ENCODE measurements at places on chromosomes 2 and 18.

DNA sequence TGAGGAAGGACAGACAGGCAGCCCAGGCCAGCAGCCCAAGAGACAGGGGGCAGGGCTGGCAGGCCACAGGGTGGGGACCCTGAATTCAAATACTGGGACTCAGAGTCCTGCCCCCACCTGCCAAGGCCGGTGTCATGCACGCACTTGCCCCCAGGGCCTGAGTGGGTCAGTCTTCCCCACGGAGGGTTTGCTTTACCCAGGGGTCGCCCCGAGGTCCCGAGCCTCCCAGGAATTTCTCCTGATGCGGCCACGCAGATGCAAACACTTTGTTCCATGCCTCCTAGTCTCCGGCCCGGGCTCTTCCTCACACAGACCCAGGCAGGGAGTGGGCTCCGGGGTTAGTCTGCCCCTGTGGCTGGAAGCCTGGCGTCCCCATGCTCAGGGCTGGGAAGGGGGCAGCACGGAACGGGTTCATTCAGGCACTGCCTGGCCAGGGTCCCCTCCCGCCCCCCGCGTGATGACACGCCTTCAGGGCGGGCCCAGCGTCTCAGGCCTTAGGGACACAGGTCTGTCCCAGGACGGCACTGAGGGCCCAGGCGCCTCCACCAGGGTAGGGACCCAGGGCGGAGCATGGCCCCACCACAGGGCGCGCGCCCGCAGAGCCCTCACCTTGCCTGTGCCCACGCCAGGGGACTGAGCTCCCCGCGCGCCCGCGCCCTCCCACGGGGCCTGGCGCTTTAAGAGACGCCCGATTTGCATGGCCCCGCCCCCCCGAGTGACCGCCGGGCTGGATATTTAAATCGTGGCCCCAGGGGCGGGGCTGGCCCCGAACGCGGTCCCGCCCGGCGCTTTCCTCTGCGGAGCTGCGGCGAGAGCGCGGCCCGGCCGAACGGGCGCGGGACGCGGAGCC lies at the start of gene SNED1:
Gene SNED1, plus strand, starts transcription at position 763 of the 850 bp plus-strand sequence. CDS start 220 bp downstream, outside the sequence.
- DNase-seq, result no peak
- peaks cover 27% of the 10 kb centered on the region for H3K27me3 ChIP-seq
- no peak within 1 kb of the TSS for H3K27ac ChIP-seq
- H3K4me1 ChIP-seq, result no peaks in the 10 kb centered on the region

- no peaks in the 10 kb centered on the region for H3K36me3 ChIP-seq
- no peak overlapping the region for H3K4me3 ChIP-seq
- H3K27ac ChIP-seq, result no peak overlapping the region
- no peaks in the 10 kb centered on the region for H3K4me1 ChIP-seq
Measured at GRCh38 chr18:8559612-8560186, 49.5 kb upstream of the RAB12 start.

DNA sequence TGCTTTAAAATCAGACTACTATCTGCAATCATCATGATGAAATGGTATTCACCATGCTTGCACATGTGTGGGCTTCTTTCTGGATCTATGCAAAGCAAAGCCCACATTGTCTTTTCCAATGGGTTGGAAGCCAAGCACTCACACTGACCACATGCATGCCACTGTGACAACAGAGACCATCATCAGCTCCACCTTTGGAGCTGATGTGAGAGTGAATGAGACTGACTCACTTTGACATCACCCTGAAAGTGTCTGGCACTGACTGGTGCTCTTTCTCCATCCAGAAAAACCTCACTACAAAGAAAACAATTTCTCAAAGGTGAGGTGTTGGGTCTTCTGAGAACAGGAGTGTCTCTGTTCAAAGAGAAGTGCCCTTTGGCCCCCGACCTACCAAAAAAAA lies 4.7 kb downstream of the MYO5B start:
- H3K4me1 ChIP-seq, result peaks cover 5% of the 10 kb centered on the region
- no peak overlapping the region for H3K27ac ChIP-seq
- H3K4me3 ChIP-seq, result no peak overlapping the region
- H3K27me3 ChIP-seq, result peaks cover 38% of the 10 kb centered on the region
- no peaks in the 10 kb centered on the region for H3K36me3 ChIP-seq

DNA sequence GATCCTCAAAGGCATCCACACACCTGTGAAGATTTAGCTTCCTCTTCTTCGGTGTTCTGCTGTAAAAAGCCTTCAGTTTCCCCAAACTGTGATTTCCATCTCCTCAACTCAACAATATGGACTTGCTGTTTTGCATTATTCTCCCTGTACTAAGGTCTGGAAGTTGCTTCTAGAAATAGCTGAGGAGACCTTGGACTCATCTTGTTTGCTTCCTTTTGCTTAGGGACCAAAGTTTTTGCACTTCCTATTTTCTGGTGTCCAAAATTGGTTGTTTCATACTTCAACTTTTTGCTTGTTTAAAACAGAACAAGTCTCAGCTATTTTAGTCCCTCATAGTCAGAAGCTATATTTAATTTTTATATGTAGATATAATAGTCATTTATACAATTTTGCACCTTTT lies 201.9 kb upstream of the COPS8 start:
- no peaks in the 10 kb centered on the region for H3K4me1 ChIP-seq
- peaks cover 63% of the 10 kb centered on the region for H3K27me3 ChIP-seq
- H3K36me3 ChIP-seq, result no peaks in the 10 kb centered on the region
- H3K4me3 ChIP-seq, result no peak overlapping the region
- DNase-seq, result no peak

GRCh38 chr2:75605770-75606529 lies 40.6 kb upstream of the MRPL19 start:
- H3K4me1 ChIP-seq, result no peaks in the 10 kb centered on the region
- no peaks in the 10 kb centered on the region for H3K36me3 ChIP-seq
- H3K4me3 ChIP-seq, result no peak overlapping the region
- H3K27ac ChIP-seq, result no peak overlapping the region

GRCh38 chr18:46161703-46162396 lies 57.7 kb downstream of the HAUS1 start:
- H3K36me3 ChIP-seq, result no peaks in the 10 kb centered on the region
- no peaks in the 10 kb centered on the region for H3K27me3 ChIP-seq
- H3K4me3 ChIP-seq, result no peak overlapping the region
- H3K27ac ChIP-seq, result no peak overlapping the region

DNA sequence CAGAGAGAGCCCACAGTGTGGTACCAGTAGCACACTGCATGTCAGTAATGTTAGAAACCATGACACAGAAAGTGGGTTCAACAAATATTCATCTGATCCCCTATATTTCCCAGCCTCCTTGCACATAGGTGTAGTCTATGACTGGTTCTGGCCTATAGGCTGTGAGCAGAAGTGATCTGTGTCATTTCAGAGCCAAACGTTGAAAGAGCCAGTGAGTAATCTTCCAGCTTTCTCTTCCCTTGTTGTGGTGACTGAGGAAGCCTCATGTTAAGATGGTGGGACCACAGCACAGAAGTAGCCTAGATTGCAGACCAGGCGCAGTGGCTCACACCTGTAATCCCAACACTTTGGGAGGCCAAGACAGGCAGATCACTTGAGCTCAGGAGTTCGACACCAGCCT lies 4.1 kb downstream of the TMEM237 start:
- no peak overlapping the region for H3K4me3 ChIP-seq
- H3K4me1 ChIP-seq, result peaks cover 12% of the 10 kb centered on the region
- no peak for DNase-seq
- H3K27me3 ChIP-seq, result no peaks in the 10 kb centered on the region
- peaks cover 8% of the 10 kb centered on the region for H3K36me3 ChIP-seq

- no peak overlapping the region for H3K27ac ChIP-seq
- DNase-seq, result no peak
- no peaks in the 10 kb centered on the region for H3K27me3 ChIP-seq
- H3K4me3 ChIP-seq, result no peak overlapping the region
- H3K36me3 ChIP-seq, result no peaks in the 10 kb centered on the region
Measured at GRCh38 chr18:73549236-73549635, 598.4 kb downstream of the FBXO15 start.

DNA sequence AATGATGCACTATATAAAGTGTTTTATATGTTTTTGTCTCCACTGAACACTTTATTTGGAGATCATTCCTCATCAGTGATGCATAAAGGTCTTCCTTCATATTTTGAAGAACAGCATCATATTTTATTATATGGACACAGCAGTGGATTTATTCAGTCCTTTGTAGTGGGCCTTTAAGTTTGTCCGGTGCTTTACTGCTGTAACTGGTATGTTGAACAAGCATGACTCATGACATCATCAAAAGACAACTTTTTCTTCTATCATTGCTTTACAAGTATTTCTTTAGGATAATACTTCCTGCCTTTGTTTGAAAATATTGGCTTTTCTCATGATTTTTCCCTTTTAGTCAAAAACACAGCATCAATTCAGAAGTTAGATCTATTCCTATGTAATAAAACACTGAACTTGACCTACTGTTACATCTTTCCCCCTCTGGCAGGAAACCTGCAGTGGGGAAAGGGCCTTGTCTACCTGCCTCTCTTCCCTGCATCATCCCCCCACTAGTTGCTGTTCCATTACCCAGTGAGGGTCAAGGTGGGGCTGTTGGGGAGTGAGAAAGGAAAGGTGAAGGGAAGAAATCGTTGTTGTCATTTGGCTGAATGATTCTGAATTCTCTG lies 241.2 kb downstream of the CYP26B1 start:
- H3K27me3 ChIP-seq, result peaks cover 53% of the 10 kb centered on the region
- H3K4me3 ChIP-seq, result no peak overlapping the region
- no peaks in the 10 kb centered on the region for H3K4me1 ChIP-seq

DNA sequence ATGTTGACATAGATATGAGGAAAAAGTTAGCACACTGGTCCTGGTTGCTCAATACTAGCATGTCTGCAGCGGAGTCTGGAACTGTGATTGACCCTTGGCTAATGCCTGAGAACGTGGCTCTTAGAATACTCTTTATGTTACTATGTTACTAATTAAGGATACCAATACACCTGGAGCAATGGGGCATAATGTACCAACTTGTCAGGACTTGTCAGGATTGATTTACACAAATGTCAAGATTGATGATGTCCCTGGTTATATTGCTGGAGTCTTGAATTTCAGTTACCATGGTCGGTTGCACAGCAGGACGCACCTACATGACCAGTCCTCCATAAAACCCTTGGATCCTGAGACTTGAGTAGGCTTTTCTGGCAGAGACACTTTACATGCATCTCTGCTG lies 810.9 kb downstream of the CPS1 start:
- H3K4me3 ChIP-seq, result no peak overlapping the region
- no peak for DNase-seq
- no peaks in the 10 kb centered on the region for H3K36me3 ChIP-seq
- no peaks in the 10 kb centered on the region for H3K27me3 ChIP-seq
- H3K27ac ChIP-seq, result no peak overlapping the region

DNA sequence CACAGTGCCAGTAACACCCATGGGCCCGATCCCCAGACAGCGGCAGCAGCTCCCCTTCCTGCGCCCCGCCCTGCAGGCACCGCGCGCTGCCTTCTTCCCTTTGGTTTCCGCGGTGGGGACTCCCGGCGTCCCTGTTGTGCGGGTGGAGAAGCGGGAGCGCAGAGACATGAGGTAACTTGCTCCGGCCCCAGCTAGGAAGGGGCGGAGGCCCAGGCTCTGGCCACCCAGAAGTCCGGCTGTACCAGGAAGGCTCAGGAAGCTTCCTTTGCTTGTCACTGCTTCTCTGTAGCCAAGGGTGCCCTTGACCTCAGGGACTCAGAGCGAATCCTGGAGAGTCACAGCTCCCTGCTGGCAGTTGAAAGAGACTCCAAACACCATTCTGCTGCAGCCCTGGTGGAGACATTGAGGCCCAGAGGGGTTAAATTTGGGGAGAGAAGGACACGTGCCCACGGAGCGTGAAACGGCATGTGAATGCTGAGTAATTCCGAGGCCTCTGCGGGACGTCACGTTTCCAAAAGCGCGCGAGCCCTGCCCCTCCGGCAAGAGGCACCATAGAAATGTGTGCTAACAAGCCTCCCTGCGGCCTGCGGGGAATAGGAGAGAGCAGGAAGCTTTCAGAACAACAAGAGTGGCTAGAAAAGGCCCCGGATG lies 6.7 kb upstream of the ADCY3 start:
- no peak for DNase-seq
- peaks cover 7% of the 10 kb centered on the region for H3K4me1 ChIP-seq
- H3K4me3 ChIP-seq, result no peak overlapping the region
- no peaks in the 10 kb centered on the region for H3K27me3 ChIP-seq
- no peak overlapping the region for H3K27ac ChIP-seq

DNA sequence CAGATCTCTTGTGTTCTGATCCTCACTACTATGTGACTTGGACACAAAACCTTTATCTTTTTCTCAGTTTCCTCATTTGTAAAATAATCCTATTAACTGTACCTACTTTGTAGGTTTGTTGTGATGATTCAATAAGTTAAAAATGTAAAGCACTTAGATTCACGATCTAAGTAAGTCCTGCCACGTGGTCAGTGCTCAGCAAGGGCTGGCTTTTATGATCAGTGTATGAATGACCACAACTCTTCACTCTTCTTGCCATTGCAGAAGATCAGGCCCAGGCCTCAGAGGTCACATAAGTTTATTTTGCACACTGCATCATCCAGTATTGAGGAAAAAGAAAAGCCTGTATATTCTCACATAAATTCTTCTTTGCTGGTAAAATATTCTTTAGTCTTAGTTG lies 1192.5 kb upstream of the ACVR2A start:
- no peaks in the 10 kb centered on the region for H3K36me3 ChIP-seq
- no peak overlapping the region for H3K27ac ChIP-seq
- no peak for DNase-seq

- H3K4me3 ChIP-seq, result no peak overlapping the region
- H3K4me1 ChIP-seq, result no peaks in the 10 kb centered on the region
- H3K27ac ChIP-seq, result no peak overlapping the region
- no peaks in the 10 kb centered on the region for H3K27me3 ChIP-seq
- H3K36me3 ChIP-seq, result no peaks in the 10 kb centered on the region
Measured at GRCh38 chr2:103986001-103986400, 867.9 kb upstream of the POU3F3 start.

DNA sequence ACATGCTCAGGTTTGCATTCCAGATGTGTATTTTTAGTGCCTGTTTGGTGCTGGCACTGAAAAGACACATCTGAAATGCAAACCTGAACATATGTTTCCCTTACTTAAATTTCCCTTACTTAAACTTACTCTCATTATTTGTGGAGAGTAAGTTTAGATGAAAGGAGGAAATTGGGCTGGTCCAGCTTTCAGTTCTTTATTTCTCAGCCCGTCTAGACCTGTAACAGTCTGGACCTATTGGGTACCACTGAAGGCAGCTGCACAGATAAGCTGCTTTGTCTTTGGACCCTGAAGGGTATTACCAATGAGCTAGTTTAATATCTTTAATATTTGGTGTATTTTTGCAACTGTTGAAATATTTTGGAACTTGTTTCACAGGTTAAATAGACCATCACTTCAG lies 17.0 kb upstream of the DSG3 start:
- no peak overlapping the region for H3K27ac ChIP-seq
- H3K4me3 ChIP-seq, result no peak overlapping the region
- no peaks in the 10 kb centered on the region for H3K36me3 ChIP-seq
- no peaks in the 10 kb centered on the region for H3K4me1 ChIP-seq

DNA sequence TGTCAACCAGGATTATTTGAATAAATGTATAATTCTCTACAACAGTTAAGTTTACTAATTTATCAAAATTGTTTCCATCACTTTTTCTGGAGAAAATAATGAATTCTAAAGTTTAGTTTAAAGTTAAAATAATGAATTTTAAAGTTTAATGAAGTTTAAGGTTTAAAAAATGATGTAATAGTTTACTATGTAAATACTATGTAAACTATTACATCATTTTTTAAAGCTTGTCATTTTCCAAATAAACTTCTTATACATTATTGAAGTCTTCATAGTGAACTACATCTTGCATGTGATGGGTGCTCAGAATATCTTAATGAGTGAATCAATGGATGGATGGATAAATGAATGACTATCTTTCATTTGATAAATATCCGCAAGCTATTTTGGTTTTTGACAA lies 38.8 kb downstream of the CD28 start:
- peaks cover 13% of the 10 kb centered on the region for H3K36me3 ChIP-seq
- no peak overlapping the region for H3K4me3 ChIP-seq
- H3K27me3 ChIP-seq, result no peaks in the 10 kb centered on the region
- no peak overlapping the region for H3K27ac ChIP-seq
- DNase-seq, result no peak
- H3K4me1 ChIP-seq, result peaks cover 51% of the 10 kb centered on the region
